T47D (cell line): ENCODE measurements at places on chromosomes 12 and 14.

DNA sequence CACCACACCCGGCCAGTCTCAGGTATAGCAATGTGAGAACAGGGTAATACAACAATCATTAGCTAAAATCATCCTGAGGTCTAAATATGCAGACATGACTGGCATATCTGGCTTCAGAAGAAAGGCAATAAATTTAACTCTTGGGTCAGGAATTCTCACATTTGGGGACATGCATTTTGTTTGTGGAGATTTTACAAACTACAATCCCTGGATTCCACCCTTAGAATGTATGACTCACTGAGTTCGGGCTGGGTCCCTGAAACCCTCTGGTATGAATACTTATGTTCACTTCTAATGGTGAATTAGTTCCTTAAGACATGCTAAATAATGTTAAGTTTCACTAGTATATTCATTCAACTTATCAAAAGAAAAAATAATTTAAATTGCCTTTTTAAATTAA, 98.9 kb upstream of the HMGA2 start:
- DNase-seq = no peak

DNA sequence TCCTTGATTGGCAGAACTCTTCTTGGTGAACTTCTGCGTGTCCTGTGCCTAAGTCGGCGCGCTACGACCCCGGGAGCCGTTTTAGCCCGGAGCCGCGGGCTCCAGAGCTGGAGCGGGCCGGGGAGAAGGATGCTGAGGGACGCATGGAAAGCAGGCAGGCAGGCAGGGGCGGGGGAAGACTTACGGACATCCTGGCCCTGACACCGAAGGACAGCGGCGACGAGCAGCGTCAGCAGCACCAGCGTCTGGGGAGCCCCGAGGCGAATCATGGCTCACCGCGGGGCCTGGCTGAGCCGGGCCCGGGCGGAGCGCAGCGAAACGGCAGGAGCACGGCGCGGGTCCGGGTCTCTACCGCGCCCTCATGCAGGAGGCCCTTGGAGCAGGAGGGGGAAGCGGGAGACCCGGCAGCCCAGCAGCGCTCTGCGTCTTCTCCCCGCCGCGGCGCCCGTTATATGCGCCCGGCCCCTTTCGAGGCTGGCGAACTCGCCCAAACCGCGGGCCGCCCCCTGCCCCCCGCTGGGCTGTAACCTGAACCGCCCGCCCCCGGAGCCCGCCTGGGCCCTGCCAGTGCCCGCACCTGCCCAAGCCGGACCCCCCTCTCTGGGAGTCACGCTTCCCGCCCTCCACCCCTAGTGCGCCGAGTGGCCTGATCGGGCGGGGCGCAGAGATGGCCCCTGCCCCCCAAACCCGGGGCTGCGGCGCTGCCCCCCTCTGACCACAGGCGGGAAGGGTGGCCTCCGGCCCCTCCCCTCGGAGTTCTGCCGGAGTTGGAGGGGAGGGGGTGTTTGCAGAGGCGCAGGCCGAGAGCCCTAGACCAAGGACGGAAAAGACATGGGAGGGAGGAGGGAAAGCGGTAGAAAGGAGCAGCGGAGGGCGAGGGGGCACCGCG, at the start of gene COL2A1:
Gene COL2A1 (minus strand): TSS at position 424 of the 889 bp plus-strand sequence. CDS start 155 bp downstream, at position 269.
- DNase-seq = no peak

GRCh38 chr12:44519931-44520330, 356.2 kb downstream of the NELL2 start:
- no peak for DNase-seq

DNA sequence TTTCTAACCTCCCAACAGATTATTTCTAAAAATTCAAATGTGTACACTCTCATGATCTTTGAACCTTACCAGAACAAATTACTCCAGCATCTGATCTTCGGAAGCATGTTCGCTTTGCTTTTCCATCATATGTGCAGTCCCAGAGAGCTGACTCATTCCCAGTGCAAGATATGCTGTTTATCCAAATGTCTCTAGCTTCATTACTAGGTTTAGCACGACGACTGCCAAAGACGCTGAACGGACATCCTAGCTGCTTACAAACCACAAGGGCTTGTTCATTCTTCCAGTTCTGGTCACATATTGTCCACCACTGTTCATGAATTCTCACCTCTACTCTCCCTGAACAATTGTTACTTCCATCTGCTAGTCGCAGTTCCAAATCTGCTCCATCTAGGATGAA, 40.5 kb downstream of the CD163L1 start:
- no peak for DNase-seq

DNA sequence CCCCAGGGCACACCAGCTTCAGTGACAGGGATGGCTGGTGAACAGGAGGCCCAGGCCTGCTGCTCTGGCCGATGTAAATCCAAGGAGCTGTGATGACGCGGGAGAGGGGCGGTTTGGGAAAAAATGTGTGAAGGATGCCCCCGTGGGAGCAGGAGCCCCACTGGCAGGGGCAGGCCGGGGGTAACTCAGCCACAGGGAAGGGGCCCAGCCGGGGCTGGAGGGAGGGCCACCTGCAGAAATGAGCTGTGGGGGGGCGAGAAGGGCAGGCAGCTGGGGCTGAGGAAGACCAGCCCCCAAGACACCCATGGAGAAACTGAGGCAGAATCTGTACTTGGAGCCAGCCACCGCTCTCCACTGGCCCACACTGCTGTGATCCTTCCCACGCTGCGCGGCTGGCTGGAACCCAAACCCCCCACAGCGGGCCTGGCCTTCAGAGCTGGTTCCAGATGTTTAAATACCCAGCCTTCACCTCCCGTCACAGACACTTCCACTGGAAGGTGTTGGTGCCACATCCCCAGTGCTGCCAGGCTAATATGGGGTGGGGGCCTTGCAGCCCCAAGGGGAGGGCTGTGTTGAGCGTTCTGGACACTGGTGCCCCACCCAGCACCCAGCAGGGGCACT, 28.5 kb upstream of the ANKRD9 start:
- DNase-seq = no peak

- no peak for DNase-seq
Measured at GRCh38 chr12:51011955-51012354, 14.2 kb downstream of the SLC11A2 start.

DNA sequence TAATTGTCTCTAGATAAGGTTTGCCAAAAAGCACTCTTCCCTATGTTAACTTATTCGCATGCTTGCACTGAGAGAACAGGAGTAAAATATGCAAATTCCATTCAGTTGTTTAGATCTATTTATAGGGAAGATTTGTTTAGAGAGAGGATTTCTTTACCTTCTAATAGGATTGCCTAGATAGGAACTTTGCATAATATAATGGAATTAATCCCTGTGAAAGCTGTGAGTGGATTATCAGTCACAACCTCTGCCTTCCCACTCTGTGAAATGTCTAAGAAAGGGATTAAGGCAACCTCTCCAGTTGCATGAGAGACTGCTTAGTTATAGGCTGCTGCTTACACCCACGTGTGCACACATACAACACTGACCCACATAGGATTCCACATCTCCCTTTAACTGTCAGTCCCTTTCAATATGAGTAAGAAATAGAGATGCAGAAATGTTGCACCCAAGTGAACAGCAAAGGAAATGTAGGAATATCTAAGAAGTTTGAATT, 83.2 kb downstream of the ALG10B start:
- no peak for DNase-seq

DNA sequence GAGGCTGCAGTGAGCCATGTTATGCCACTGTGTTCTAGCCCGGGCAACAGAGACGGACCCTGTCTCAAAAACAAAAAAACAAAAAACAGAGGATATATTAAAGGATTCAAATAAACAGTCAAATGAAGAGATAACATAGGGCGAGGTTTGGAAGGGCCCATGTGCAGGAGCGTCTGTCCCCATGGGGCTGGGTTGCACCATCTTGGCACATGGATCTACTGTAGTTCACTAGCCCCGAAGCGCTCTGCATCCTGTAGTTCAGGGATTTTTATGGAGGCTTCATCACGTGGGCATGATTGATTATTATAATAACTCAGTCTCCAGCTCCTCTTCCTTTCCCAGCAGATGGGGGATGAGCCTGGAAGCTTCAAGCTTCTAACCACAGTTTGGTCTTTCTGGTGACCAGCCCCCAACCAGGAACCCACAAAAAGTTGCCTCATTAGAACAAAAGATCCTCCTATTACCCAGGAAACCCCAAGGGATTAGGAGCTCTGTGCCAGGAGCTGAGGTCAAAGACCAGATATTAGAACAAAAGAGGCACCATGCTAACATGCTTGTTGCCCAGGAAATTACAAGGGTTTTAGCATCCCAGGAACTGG, 59.9 kb downstream of the HCAR2 start:
- no peak for DNase-seq

DNA sequence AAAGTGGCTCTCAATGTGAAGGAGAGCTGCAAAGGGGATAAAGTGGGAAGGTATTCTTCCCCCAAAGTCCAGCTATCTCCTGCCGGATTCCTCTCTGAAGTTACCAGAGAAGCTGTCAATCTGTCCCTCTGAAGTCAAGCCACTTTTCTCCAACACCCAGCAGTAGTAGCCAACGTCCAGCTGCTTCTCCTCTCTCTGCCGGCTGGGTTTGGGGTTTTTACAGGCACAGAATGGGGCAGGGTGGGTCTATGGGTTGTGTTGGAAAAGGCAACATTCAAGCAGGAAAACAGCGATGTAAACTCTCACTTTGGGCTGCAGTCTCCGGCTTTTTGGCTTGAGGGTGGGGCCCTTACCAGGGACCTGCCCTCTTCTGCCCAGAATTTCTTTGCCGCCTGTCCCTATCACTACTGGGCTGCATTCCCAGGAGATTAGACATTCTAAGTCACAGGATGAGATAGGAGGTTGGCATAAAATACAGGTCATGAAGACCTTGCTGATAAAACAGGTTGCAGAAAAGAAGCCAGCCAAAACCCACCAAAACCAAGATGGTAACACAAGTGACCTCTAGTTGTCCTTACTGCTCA, 16.3 kb downstream of the CAPZA3 start:
- DNase-seq = no peak

GRCh38 chr12:14871247-14871646, 14.4 kb downstream of the MGP start:
- DNase-seq = no peak

DNA sequence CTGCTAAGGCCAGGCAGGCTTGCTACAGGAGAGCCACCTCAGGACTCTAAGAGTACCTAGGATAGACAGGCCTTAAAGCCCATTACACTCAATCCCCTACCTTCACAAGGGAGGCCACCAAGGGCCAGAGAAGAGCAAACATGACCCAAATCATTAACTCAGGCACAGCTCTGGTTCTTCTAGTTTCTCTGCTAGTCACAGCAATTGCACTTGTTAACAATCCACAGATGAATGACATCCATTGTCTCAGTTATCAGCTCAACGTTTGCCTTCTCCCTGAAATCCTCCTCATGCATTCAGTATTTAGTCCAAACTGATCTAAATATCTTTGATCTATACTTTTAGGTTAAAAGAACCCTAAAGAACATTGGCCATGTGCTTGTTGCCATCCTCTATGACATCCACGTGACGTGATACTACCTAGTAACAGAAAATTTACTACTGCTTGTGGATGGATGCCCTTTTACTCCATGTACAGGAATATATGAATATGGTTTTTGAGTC, 164.5 kb downstream of the STXBP6 start:
- no peak for DNase-seq

DNA sequence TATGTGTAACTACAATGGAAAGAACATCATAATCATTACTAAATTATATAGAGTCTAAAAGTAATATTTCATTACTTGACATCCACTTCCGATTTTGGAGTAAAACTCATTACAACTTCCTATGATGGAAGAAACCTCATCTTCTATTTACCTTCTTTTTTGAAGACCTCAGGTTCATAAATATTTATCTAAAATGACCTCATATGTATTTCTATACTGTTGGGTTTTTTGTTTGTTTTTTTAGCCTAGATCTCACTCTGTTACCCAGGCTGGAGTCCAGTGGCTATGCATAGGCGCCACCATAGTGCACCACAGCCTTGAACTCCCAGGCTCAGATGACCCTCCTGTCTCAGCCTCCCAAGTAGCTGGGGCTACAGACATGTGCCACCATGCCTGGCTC, 39.9 kb upstream of the BMAL2 start:
- no peak for DNase-seq

DNA sequence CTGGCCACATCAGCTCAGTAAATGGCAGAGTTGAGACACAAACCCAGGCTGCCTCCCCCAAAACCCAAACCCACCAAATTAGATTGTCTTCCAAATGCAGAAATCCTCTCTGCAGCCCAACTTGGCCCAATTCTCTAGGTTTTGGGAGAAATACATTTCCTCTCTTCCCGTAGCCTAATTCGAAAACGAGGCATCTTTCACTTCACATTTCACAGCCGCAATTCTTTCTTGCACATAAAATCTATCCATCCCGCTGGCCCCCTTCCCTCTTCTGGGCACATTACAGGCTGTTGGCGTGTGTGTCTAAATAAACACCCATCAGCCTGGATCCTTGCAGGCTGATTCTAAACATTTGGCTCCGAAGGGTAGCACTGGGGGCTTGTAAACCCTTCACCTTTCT, 83.8 kb upstream of the VRK1 start:
- no peak for DNase-seq

DNA sequence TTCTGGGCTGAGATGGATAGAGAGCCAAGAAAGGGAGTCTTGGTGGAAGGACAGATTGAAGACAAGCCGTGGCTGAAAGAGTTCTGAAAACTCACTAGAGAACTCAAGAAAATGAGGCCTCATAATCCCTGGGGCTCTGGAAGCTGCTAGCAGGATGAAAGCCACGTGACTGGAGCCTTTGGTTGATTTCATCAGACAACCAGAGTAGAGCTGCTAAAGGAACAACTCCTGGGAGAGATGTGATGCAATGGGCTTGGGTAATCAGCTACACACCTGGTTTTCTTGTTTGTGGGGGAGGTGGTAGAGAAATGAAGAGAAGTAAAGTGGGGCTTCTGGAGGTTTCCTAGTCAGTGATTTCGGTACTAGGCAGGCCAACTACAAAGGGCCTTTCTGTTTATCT, 13.4 kb downstream of the CSRNP2 start:
- no peak for DNase-seq

GRCh38 chr14:74846168-74846567, 29.8 kb downstream of the PROX2 start:
- DNase-seq = no peak

- no peak for DNase-seq
Measured at GRCh38 chr14:99930420-99931274, 134.6 kb upstream of the EVL start.

DNA sequence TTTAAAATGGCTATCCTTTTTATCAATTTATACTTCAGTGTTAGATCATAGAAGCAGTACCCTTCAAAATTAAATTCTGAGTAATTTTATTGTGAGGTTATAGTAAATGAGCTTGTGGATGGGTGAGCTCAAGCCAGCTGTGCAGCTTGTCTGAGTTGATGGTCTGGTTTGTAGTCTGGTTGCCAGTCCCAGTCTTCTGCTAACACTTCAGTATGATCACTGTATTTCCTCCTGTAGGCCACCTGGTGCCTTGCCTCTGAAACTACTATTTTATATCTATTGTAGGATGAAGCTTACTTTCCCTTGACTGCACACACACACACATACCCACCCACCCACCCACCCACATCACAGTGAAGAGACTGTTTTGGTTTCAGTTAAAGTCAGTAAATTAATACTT, 496.4 kb downstream of the PCNX1 start:
- no peak for DNase-seq
